Neuronal stem cell (in vitro differentiated cells): ENCODE measurements at places on chromosomes 3 and 15.
A peak's percentile ranks its signal among the peaks of the same experiment; 100 is the strongest.

DNA sequence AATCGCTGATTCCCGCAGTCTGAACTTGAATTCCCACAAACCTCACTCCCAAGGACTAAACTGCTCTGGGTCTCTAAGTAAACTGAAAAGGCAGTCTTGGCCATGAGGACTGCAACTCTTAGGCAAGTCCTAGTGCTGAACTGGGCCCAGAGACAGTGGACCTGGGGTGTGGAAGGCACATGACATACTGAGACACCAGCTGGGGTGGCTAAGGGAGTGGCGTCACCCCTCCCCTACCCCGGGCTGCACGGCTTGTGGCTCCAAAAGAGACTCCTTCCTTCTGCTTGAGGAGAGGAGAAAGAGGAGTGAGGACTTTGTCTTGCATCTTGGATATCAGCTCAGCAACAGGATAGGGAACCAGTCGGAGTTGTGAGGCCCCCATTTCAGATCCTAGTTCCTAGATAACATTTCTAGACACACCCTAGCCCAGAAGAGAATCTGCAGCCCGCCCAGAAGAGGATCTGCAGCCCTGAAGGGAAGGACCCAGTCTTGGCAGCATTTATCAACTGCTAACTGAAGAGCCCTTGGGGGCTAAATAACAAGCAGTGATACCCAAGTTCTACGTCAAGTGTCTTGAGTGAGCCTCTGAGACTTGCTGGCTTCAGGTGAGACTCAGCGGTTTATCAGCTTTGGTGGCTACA lies 110.7 kb upstream of the C3orf80 start:
- DNase-seq = no peak

- DNase-seq = no peak
These were observed 168.1 kb downstream of the NSMCE3 start for GRCh38 chr15:29101491-29101890.

DNA sequence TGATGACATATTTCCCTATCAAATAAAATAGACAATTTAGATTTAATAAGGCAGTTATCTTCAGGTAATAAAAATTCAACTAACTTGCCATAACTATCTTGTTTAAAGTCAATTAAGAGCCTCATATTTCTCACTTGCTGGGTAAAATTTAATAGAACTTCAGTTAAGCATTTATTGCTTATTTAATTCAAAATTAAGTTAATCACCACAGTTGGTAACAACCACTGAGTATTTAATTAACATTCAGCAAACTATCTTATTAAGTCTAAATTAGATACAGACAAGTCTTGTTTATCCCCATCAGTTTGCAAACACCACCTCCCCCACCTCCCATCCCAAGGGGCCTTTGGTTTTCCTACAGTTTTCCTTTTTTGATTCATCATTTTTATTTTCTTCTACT lies 14.7 kb downstream of the LPP start:
- DNase-seq = no peak

DNA sequence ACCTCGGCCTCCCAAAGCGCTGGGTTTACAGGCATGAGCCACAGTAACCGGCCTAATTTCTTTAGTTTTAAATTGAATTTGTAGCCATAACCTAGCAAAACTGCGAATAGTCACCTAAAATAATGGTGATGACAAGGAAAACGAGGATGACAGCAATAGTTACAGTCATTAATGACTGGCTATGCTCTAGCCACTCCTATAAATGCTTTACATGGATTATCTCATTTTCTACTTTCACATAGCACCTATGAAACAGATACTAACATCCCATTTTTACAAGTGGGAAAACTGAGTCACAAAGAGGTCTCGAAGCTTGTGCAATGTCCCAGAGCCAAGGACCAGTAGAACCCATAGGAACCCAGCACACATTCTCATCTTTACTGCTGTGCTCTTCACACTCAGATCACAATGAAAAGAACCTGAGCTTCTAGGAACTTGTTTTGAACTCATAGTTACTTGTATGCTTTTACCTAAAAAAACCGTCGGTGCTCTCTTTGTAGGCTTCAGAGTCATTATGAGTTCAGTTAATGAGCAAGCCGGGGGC lies 39.4 kb downstream of the FBXL22 start:
- DNase-seq = no peak

DNA sequence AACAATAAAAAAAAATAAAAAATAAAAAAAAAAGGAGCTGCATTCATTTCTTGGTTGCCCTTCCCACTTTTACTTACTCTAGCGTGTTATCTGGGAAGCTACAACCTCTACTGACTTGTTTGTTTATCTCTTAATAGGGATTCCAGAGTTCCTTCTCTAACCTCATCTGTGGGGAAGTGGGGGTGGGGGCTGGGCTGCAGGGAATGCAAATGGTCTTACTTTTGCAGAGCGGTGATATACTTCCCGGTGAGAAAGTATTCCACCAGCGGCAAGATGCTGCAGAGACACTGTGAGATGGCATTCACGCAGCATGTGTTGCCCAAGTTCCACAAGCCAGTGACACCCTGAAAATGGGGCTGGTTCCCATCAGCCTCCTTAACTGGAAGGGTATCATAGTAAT lies 2.1 kb downstream of the USP50 start:
- DNase-seq = no peak

GRCh38 chr15:34339946-34340345 lies 2.4 kb upstream of the SLC12A6 start:
- no peak for DNase-seq

- no peak for DNase-seq
These were observed 3.9 kb downstream of the GATA2 start for GRCh38 chr3:128488991-128489673.

DNA sequence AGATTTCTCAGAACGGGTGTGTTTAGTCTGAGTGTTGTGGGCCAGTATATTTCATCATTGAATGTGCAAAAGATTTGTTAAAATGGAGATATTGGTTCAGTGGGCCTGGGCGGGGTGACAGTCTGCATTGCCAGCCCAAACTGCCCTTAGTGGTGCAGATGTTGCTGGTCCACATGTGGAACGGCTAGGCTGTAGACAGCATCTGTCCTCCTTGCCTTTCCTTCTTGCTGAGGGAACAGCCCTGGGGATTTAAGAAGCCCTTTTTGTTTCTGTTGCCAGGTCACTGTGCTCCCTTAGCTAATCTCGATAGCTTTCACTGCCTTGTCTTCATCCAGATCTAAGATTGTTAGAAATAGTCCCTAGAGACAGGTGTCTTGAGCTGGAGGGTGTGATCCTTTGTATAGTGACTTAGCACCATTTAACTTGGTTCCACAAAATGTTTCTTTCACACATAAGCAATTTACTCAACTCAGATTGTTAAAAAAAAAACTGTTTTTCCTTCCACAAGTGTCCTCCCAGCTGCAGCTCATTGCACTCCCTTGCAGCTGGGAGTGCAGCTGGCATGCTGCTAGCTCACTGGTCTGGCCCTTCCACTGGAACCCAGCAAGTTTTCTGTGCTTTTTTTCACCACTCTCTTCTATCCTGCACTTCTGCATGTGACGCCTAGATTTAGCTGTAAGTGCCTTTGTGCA lies 37.5 kb downstream of the GAP43 start:
- DNase-seq = no peak

DNA sequence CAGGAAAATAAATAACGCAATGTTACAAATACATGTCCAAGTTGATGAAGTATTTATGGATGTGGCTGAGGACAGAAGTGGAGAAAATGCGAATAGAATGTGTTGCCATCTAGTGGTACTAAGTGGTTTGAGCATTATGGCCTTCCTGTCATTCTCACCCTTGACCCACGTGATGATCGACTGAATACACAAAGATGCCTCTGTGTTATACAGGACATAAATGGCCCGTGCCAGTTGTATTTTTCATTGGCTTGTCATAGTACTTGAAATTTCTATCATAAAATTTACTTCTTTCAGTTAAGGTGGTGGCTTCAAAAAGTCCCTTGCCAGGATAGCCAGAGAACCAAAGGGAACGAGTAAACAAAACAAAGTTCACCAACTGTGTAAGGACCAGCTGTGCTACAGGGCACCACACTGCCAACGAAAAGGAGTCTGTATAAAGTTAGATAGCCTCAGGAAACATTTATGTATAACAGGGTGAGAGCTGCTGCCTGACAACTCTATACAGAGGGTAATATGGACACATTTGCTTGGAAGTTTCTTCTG lies 103.7 kb downstream of the MYH15 start:
- peak; percentile 14 for DNase-seq

DNA sequence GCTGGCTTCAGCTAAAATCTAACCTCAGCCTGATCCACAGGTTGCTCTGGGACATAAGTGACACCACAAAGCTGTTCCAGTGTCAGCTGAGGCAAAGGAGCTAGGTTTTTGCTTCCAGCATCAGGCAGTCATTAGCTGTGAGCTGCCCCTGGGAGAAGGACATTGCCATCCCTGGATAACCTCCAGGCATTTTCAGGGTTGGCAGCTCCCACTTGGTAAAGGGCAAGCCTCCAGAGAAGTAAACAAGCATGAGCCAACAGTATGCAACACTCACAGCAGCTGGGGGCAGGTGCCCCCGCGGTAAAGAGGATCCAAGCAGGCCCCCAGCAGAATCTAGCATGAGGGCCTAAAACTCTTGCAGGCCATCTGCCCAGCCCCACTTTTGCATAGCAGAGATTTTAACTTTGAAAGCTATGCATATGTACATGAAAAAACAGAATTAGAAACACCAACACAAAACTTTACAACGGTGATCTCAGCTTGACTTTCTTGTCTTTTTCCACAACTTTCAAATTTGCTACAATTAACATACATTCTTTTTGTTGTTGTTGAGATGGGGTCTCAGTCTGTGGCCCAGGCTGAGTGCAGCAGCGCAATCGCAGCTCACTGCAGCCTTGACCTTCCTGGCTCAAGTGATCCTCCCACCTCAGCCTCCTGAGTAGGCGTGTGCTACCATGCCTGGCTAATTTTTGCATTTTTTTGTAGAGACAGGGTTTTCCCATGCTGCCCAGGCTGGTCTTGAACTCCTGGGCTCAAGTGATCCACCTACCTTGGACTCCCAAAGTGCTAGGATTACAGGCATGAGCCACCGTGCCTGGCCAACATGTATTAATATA lies 83.8 kb upstream of the TPM1 start:
- DNase-seq = no peak

GRCh38 chr15:100986158-100986896 lies 67.2 kb downstream of the LRRK1 start:
- no peak for DNase-seq

DNA sequence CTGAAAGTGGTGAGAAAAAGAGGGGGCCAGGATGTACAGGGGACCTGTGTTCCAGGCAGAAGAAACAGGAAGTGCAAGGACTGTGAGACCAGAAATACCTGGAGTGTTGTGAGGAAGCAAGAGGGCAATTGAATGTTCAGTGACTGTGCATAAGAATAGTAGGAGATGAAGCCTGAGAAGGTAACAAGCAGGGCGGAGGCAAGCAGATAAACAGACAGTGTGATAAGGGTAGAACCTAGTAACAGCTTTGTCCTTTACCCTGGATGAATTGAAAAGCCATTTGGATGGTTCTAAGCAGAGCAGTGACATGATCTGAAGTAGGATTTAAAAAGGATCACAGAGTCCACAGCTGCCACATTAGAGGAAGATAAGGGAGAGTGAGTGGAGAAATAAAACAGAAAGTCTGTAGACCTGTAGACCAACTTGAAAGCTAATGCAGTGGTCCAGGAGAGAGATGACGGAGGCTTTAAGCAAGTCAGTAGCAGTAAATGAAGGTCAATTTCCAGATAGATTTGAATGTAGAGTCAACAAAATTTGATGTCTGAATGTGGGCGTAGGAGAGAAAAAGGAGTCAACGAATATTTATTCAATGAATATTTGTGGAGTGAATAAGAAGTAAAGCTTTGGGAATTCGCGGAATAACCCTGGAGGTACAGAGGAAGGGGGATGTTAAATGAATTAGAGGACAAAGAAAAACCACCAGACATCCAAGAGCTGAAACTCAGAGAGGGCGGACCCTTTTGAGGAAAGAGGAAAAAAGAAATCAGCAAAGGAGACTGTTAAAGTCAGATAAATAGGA lies 4.2 kb upstream of the PLOD2 start:
- DNase-seq = no peak

GRCh38 chr15:48333540-48333939 lies 2.3 kb downstream of the DUT start:
- DNase-seq = no peak

- DNase-seq = no peak
These were observed 27.2 kb upstream of the UBE2Q2 start for GRCh38 chr15:75815811-75816719.

GRCh38 chr3:113166719-113167492 lies 44.5 kb upstream of the BOC start:
- DNase-seq = peak; percentile 35

- no peak for DNase-seq
These were observed 13.8 kb downstream of the PCOLCE2 start for GRCh38 chr3:142875099-142875498.

GRCh38 chr3:180743813-180744590 lies 64.7 kb upstream of the CCDC39 start:
- peak; percentile 47 for DNase-seq

- no peak for DNase-seq
These were observed 26.8 kb downstream of the TRANK1 start for GRCh38 chr3:36918050-36918449.

DNA sequence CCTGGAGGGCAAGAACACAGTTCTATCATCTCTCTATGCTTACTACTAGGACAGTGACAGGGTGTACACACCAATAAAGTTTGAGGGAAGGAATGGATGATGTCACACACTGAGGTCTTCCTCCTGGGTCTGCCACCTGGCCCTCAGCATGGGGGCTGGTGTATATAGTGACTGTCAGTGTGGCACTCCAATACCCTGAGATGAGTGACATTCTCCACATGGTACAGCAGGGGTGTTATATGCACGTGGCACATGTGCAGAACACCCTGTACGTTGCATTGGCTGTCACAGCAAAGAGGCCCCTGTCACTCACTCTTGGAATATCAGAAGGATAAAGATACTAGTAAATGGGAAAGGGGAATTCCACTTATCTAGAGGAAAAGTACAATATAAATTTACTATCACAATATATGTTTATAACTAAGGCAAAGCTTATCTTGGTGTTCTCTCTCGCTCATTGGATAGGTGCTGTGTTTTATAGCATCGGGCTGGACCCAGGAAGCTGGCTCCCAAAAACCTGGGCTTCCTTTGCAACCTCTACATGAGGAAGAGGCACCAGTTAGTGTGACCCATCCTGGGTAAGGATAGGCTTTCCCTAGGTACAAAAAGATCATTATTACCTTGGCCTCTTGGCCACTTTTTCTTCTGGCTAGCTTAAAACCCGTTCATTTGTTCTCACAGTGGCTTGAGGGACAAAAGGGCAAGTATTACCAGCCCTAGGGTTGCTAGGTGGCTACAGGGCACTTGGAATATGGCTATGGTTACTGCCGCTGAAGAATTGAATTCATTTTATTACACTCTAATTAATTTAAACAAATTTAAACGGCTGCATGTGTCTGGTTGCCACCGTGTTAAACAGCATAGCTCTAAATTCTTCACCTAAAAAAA lies 54.8 kb upstream of the HES1 start:
- DNase-seq = no peak

- no peak for DNase-seq
These were observed 75.8 kb downstream of the CBLB start for GRCh38 chr3:105793040-105793439.
